ENCODE measurements at places on chromosomes 12 and 14.
A peak's percentile ranks its signal among the peaks of the same experiment; 100 is the strongest.

GRCh38 chr12:11958221-11959091, 112.3 kb upstream of the BCL2L14 start:
- DNase-seq = peak; percentile 69

- DNase-seq = no peak
These were observed 1.4 kb downstream of the MAP3K9 start for GRCh38 chr14:70807898-70808415.

GRCh38 chr14:101075025-101075800, 171.7 kb upstream of the RTL1 start:
- no peak for DNase-seq

DNA sequence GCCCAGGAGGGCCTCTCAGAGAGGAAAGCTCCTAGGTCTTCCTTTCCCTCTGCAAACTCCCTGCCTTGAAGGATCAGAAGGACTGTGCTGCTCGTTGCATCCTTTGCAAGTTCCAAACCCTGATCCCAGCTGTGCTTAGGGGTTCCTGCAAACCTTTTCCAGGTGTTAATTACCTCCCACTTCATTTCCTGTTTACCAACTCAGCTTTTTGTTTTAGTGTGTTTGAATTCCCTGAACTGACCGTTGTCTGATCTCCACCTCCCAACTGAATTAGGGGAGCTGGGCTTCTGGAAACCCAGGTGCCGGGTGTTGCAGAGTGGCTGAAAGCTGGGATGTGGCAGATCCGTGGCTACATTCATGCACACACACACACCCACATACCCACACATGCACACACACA, 20.6 kb upstream of the BDKRB1 start:
- no peak for DNase-seq

DNA sequence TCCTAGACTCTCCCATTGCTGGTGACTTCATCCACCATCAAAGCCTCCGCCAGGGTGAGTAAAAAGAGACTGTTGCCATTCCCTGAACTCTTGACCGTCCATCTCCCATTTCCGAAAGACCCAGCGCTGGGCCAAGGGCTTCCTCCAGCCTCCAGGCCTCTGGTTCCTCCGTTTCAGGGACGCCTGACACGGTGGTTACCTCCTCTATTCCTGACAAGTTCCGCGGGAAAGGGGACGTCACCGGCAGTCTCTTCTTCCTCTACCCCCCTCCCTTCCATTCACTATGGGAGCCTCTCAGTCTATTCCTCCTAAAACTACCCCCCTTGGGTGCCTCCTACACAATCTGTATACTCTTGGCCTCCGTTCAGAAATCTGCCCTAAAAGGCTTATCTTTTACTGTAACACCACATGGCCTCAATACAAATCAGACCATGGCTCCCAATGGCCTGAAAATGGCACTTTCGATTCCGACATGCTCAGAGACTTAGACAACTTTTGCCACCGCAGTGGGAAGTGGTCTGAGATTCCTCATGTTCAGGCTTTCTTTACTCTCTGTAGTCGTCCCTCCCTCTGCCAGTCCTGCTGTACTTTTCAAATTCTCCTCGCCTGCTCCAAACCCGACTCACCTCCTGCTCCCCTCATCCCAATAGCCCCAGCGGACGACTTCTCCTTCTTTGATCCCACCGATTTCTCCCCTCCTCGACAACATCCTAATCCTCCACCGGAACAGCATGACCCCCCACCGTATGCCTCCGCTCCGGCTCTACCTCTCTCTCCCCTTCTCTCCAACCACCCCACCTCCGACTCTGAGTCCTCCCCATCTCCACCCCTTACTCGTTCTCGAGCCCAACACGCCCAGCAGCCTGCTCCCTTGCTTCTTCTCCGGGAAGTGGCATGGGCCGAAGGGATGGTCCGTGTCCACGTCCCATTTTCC, 70.4 kb downstream of the MOK start:
- DNase-seq = no peak

DNA sequence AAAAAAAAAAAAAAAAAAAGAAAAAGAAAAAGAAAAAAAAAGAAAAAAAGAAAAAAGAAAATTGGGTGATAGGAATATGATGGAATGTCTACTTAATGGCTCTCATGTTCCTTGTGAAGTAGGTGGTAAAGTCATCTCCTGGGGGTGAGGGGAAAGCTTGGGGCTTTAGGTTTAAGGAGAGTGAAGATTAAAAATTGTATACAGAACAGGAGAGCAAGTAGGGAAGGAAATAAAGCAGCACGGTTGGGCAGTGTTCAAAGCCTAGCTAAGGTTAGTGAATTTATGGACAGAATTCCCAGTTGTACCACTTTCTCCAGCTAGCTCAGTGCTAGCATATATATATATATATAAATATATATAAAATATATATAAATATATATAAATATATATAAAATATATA, 40.0 kb upstream of the SLC2A13 start:
- no peak for DNase-seq

GRCh38 chr12:98828802-98829600, 183.9 kb downstream of the APAF1 start:
- no peak for DNase-seq

- no peak for DNase-seq
These were observed 78.2 kb downstream of the GAS2L3 start for GRCh38 chr12:100651694-100652093.

DNA sequence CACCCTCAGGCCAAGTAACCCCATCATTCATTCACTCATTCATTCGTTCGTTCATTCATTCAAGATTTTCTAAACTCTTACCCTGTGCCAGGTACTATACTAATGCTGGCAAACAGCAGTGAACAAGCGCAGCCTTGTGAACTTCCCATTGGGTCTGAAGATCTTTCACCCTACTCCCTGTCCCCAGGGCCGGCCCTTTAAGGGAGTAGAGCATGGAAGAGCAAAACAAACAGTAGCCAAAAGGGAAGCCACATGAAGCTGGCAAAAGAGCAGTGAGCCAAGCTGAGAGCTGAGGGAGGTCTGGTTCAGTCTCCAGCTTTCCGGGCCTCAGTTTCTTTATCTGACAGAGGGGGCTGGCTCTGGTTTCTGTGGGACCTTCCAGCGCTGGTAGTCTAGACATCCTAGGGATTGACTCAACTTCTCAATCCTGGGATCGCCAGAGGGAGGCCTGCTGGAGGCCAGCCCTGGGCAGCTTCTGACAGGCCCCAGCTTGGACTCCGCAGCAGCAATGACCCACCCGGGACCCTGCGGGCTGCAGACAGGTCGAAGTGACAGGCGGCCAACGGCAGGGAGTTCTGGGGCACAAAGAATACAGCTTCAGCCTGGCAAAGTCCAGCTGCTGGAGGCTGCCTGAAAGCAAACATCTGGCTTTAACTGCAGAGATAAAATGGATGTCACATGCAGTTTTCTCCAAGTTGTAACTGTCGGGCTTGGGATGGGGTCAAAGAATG, 27.1 kb downstream of the ACTN1 start:
- DNase-seq = no peak

DNA sequence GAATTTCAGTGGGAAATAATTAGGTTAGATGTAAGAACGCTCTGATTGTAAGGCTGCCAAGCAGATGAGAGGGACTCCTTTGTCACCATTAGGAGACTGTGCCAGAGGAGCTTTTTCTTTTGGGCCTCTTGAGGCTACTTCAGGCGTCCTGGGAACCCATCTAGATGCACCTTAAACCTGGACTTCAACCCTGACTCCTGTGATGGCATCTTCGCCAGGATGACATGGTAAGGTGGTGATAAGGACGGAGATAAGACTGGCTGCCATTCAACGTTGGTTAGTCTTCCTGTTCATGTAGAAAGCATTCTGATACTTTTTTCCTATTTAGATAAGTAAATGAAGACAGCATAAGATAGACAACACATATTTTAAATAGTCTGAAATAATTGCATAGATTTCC, 36.3 kb downstream of the STK38L start:
- DNase-seq = no peak

- no peak for DNase-seq
These were observed 171.6 kb downstream of the KSR2 start for GRCh38 chr12:117797202-117797601.

DNA sequence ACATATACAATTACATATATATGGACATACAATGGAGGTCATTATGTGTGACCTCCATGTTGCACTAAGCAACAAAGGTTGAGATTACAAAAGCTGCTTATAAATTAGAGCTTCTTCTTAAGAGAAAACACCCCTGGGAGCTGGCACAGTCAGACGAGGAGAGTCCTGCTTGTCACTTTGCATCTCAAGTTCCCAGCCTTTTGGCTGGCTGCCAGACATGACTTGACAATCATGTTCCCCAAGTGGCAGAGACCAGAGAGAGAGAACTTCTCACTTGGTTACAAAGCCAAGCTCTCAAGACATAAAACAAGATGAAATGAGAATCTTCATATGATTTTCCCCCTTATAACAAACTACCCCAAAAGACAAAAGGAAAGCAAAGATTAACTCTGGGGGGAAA, 8.5 kb upstream of the SYNJ2BP start:
- DNase-seq = no peak

DNA sequence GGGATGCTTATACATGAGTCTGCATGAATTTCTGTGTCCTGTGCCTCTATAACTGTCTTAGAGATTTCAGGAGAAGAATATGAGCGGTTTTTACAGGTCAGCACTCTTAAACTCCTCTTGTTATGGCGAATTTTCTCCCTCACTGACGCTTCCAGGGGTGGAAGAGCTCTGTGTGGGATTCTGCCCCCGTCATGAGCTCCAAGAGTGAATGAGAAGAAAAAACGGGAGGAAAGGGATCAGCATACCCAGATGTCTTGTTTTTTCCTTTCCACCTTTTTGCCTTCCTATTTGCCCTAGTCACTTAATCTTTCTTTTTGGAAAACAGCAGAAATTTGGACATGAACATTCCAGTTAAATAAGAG, 651 bp downstream of the PFKM start:
- DNase-seq = no peak

DNA sequence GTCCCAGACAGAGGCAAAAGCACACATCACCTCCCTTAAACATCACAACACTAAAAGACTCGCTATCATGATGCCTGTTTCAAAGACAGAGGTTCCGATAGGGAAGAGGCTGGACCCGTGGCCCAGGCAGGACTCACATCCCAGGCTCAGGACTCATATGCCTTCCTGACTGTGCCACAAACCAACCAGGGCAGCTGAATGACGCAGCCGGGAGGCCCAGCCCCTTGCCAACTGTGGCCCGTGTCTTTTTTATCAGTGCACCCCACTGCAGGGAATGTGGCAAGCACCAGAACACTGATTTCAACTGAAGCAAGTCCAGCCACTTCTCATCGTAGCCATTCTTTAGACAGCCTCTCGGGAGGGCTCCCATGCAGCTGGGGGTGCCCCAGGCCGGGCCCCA, 132.3 kb downstream of the KSR2 start:
- DNase-seq = no peak

DNA sequence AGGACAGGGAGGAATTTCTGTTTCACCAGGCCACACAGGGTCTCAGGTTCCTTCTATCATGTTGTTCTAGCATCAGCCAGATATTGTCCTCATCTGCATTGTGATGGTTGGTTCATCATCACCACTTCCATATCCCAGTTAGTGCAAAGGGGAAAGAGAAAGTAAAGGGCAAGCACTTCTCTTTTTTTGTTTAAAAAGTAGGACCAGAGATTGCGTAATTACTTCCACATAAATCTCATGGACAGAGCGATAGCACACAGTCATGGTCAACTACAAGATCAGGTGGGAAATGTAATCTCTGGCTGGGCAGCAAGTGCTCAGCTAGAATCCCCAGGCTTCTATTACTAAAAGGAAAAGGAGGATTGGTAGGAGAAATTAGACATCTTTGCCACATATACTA, 155.1 kb downstream of the KIF21A start:
- peak; percentile 8 for DNase-seq

- DNase-seq = no peak
These were observed 105.0 kb downstream of the FAR2 start for GRCh38 chr12:29253906-29254625.

DNA sequence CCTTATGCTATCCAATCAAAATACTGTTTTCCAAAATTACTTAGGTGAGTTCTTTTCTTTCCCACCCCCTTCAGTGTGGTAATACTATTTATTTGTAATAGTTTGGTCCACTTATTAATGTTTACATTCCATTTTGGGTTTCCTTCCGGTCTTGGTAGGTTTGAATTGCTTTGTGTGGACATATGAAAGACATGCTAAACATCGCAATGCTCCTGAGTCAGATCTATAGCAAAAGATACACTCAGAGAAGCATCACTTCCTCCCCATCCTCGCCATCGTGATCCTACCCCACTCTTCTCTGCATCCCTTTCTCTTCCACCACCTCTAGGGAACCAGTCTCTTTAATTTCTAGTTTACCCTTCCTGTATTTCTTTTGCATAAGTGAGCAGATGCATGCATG, 30.0 kb downstream of the TUNAR start:
- DNase-seq = no peak

DNA sequence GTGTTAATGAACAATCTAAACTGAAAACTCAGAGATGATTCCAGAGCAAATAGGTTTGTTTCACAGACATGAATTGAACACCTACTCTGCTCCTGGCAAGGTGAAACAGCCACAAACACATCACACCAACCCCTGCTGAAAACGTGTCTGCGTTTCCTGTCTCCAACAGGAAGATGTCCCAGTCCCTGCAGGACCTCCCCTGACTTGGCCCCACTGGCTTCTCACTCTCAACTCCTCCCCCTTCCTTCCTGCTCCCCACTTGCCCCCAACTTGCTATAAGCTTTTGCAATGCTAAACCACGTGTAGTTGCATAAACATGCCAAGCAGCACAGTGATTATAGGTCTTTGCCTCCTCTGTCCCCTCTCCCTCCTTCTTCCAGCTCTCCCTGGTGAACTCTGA, 567.6 kb downstream of the BCL11B start:
- DNase-seq = no peak

- peak; percentile 59 for DNase-seq
These were observed 116.0 kb upstream of the FLRT2 start for GRCh38 chr14:85413836-85414526.

DNA sequence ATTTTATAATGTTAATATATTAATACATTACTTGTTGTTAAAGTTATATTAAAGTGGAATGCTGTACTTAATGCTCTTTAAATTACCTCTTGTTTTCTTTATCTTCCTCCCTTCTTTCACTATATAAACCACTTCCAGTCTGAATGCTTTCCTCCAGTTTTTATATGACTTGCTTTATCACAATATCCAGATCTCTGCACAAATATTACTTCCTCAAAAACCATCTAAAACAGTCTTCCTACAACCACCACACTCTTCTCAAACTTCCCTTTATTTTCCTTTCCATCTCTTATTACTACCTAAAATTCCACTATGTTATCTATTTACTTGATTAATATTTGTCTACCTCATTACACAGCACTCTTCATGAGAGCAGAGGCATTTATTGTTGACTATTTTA, 956.6 kb downstream of the LRFN5 start:
- no peak for DNase-seq

DNA sequence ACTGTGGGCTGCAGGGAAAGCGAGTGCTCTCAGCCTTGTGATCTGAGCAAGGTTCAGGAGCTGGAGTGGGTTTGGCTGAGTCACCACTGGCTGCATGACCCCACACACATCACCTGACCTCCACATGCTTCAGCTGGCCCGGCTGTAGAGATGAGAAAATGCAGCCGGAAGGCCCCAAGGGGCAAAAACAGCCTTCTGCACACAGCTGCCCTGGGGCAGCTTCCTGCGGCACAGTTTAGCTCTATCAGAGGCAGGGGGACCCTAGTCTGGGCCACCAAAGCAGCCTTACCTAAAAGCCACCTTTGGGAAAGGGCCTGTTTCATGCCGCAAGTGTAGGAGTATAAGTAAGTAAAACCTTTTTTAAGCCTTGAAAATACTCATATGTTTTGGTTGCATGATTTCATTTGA, 123.3 kb downstream of the SSPN start:
- DNase-seq = no peak

- DNase-seq = no peak
These were observed 17.2 kb downstream of the BDKRB2 start for GRCh38 chr14:96221841-96222240.

- DNase-seq = no peak
These were observed 153.3 kb downstream of the SLCO1B3 start for GRCh38 chr12:20963762-20964161.

- no peak for DNase-seq
These were observed 22.8 kb upstream of the SRRM4 start for GRCh38 chr12:118958520-118958919.

Data from CD14-positive monocyte (primary cell).